ENCODE measurements at places on chromosomes 4 and X.

- no peak for DNase-seq
Measured at GRCh38 chrX:153516073-153516472, 1.4 kb upstream of the ATP2B3 start.

DNA sequence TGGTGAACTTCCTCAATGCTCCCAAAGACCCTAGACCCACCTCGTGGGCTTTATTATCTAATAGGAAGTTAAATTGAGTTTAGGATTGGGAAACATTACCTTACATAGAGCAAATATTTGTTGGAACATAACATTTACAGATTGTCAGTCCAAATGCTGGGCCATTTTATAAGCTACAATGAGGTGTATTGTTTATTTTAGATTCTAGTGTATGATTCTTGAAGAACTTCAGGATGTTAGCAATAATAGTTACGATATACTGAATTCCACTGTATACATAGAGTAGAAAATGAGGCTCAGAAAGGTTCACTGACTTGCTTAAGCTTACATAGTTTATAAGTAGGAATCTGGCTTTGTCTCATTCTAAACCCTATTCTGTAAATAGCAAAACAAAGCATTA is 37.4 kb downstream of the PAQR3 start:
- DNase-seq: no peak

GRCh38 chr4:33493231-33493630 is 2751.1 kb downstream of the ARAP2 start:
- DNase-seq: no peak

- no peak for DNase-seq
Measured at GRCh38 chr4:174444390-174444789, 77.9 kb downstream of the HPGD start.

Measured in NCI-H2171 treated with DMSO at 0.1 percent for 48 hours (cell line).